ENCODE measurements at places on chromosomes 12 and 14. TPM values are rescaled to one million over a fixed set of nuclear protein-coding genes. Genes with fewer than 3 reads are reported as not detected.
A peak's percentile ranks its signal among the peaks of the same experiment; 100 is the strongest.

- DNase-seq: no peak
- no peak overlapping the region for H3K27ac ChIP-seq
- H3K27me3 ChIP-seq: no peaks in the 10 kb centered on the region
- H3K36me3 ChIP-seq: no peaks in the 10 kb centered on the region
- H3K4me3 ChIP-seq: no peak overlapping the region
Measured at GRCh38 chr12:120037851-120038250, 48.8 kb downstream of the BICDL1 start.

- peak overlapping the region; percentile 88 for H3K27ac ChIP-seq
- peaks cover 19% of the 10 kb centered on the region for H3K4me1 ChIP-seq
- no peak overlapping the region for H3K4me3 ChIP-seq
- H3K36me3 ChIP-seq: no peaks in the 10 kb centered on the region
Measured at GRCh38 chr14:71372411-71372838, 465.2 kb downstream of the PCNX1 start.

GRCh38 chr12:33192226-33192625, 247.4 kb downstream of the SYT10 start:
- no peaks in the 10 kb centered on the region for H3K4me1 ChIP-seq
- DNase-seq: no peak
- no peak overlapping the region for H3K27ac ChIP-seq
- H3K4me3 ChIP-seq: no peak overlapping the region
- no peaks in the 10 kb centered on the region for H3K27me3 ChIP-seq
- H3K36me3 ChIP-seq: no peaks in the 10 kb centered on the region

DNA sequence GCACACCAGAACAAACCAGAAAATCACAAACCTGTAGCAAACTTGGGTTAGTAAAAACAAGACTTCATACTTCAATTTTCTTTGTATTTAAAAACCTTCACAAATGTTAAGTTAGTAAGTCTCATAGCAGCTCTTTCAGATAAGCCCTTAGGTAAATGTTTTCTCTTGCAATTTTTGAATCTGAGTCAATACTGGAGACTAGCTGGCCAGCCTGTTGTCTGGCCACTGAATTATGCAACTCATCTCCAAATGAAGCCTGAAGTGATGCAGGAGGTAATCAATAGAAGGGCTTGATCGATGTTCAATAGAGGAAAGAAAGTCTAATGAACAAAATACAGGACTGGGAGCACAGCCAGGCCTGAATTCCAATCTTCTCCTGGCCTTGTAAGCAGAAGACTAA, 465.2 kb downstream of the LRIG3 start:
- no peaks in the 10 kb centered on the region for H3K4me1 ChIP-seq
- no peak overlapping the region for H3K27ac ChIP-seq

GRCh38 chr14:58167057-58167456, 15.0 kb upstream of the ARMH4 start:
- no peak overlapping the region for H3K27ac ChIP-seq
- no peaks in the 10 kb centered on the region for H3K4me1 ChIP-seq
- DNase-seq: no peak
- no peaks in the 10 kb centered on the region for H3K36me3 ChIP-seq
- H3K27me3 ChIP-seq: peaks cover 4% of the 10 kb centered on the region

DNA sequence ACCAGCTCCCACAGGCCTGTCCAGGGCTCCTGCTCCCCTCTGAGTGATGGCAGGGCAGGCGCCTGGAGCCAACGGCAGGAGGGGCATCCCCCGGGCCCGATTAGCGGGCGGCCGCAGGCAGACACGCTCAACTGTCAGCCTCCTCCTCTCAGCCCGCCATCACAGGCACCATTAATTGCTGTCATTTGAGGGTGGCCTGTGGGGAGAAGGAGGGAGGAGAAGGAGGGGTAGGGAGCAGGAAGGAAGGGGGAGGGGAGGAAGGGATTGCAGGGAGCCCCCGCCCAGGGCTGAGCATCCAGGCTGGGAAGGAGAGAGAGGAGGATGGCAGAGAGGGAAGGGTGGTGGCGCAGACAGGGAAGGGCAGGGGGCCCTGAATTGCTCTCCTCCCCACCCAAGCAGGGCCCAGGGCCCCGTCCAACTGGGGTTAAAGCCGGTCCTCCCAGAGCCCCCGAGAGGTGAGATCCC, 36.1 kb downstream of the NCOR2 start:
- no peaks in the 10 kb centered on the region for H3K27me3 ChIP-seq
- H3K4me1 ChIP-seq: no peaks in the 10 kb centered on the region
- no peak overlapping the region for H3K27ac ChIP-seq
- H3K4me3 ChIP-seq: no peak overlapping the region
- no peaks in the 10 kb centered on the region for H3K36me3 ChIP-seq

DNA sequence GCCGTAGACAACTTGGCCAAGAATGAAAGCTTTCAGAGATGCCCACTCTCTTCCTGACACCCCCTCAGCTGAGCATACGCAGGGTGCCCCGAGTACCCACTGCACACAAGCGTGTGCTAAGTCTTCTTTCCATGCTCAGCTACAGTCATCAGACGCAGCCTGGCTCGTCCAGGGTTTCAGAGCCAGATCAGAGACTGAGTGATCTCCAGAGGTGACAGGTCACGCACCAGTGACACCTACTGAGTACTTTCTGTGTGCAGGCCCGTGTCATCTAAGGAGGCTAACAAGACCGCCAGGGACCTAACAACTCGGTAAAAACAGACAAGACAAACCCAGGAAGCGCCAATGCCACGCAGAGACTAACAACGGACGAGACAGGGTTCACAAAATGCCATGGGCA, 25.1 kb downstream of the STX2 start:
- no peak overlapping the region for H3K4me3 ChIP-seq
- H3K4me1 ChIP-seq: no peaks in the 10 kb centered on the region
- H3K36me3 ChIP-seq: no peaks in the 10 kb centered on the region
- H3K27ac ChIP-seq: no peak overlapping the region
- DNase-seq: no peak

DNA sequence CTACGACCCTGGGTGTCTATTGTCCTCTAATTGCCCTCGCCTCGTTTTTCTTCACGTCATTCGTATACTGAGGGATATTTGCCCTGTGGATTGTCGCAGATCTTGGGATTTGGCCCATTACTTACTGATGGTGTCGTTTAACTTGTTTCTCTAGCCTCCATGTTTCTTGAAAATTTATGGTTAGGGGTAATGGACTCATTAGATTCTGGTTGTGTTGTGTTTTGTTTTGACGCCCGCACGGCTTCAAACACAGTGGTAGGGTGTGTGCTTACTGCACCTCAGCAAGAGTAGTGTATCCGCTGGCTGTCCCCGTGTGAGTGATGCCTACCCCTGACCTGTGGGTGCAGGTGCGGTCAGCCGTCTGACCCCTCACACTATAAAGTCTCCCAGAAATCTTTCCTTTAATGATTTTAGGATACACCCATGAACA, 874 bp upstream of the RNU6-8 start:
- DNase-seq: no peak
- no peak overlapping the region for H3K27ac ChIP-seq
- H3K36me3 ChIP-seq: no peaks in the 10 kb centered on the region
- H3K27me3 ChIP-seq: peaks cover 17% of the 10 kb centered on the region
- peaks cover 16% of the 10 kb centered on the region for H3K4me1 ChIP-seq

Gene P2RX2
- total RNA-seq: not detected

Gene AMDHD1
- total RNA-seq: not detected

Gene TAS2R42
- not detected for total RNA-seq

Gene STYK1
- total RNA-seq: 15.2 TPM
